Testis (tissue), 5 donors: ENCODE measurements at places on chromosomes 11 and 22. TPM values are rescaled to one million over a fixed set of nuclear protein-coding genes. Genes with fewer than 3 reads are reported as not detected.

GRCh38 chr11:116832350-116833290 lies 2.9 kb downstream of the APOC3 start:
- no peak overlapping the region for H3K4me3 ChIP-seq
- no peaks in the 10 kb centered on the region for H3K27me3 ChIP-seq
- H3K36me3 ChIP-seq, result no peaks in the 10 kb centered on the region

PRR5 gene
- 50.4 TPM for total RNA-seq

GRCh38 chr11:101848262-101848661 lies 66.5 kb upstream of the CEP126 start:
- H3K4me1 ChIP-seq, result no peaks in the 10 kb centered on the region
- H3K27ac ChIP-seq, result no peak overlapping the region
- H3K27me3 ChIP-seq, result no peaks in the 10 kb centered on the region
- H3K4me3 ChIP-seq, result no peak overlapping the region

DNA sequence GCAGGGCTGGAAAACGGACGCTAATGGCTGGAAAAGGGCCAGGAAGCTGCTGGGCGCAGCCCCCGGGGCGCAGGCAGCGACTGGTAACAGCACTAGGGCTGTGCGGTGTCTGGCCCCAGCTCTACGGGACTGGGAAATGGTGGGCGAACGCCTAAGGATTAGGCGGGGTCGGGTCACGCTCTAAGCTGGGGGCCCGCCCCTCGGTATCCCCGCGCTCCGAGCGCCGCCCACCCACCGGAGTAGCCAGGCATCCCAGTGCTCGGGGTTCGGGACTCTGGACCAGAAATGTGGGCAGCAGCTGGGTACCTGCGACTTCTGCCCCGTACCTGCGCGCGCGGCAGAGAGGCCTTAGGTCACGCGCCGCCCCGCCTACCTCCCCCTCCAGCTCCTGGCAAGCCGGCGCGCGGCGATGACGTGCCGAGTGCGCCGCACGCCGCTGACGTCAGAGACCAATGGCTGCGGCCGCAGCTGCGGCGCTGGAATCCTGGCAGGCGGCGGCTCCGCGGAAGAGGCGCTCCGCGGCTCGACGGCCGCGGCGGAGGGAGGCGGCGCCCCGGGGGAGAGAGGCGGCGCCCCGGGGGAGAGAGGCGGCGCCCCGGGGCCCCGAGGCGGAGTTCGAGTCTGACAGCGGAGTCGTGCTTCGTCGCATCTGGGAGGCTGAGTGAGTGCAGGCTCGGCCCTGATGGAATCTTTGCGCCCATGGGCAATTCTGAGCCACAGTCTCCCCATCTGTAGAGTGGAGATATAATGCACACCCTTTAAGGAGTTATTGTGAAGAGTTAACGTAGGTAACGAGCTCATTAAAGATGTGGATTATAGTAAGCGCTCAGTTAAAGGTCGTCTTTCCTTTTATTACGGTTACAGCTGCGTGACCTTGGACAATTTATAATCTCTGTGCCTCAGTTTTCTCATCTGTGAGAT lies at the start of the genes HPS4 and SRRD:
Gene HPS4 (minus strand): TSS at position 345 of the 921 bp plus-strand sequence. CDS start 2,021 bp downstream, outside the sequence.
Gene SRRD (plus strand): TSS at position 439 of the 921 bp plus-strand sequence. CDS start 14 bp downstream, at position 453.
- H3K27ac ChIP-seq, result peak within 1 kb of the TSS; percentile 96
- peak within 1 kb of the TSS; percentile 97 for H3K4me3 ChIP-seq
- peak; percentile 93 for DNase-seq
- no peaks in the 10 kb centered on the region for H3K27me3 ChIP-seq

- no peak overlapping the region for H3K4me3 ChIP-seq
- no peaks in the 10 kb centered on the region for H3K36me3 ChIP-seq
- H3K27me3 ChIP-seq, result no peaks in the 10 kb centered on the region
- no peak for DNase-seq
- H3K4me1 ChIP-seq, result no peaks in the 10 kb centered on the region
- H3K27ac ChIP-seq, result no peak overlapping the region
These were observed 154.5 kb upstream of the C11orf87 start for GRCh38 chr11:109267293-109268095.

DNA sequence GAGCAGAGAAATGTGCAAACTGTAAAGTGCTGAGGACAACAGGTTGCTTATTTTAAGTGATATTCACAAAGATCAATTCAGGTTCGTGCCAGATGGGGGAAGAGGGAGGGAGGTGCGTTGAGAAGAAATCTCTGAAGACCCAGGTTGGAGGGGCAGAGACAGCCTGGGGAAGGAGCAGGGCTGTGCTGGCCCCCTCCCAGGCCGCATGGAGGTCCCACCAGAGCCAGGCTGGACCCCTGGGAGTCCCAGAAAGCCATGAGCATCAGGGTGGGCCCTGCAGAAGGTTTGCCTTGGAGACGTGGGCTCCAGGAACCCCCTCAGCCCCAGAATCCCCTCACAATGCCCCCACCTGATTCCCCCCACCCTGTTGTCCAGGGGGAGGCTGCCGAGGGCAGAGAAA lies 47.4 kb downstream of the IGLL1 start:
- no peak overlapping the region for H3K4me3 ChIP-seq

- peaks cover 4% of the 10 kb centered on the region for H3K4me1 ChIP-seq
- no peaks in the 10 kb centered on the region for H3K27me3 ChIP-seq
These were observed 3.2 kb downstream of the ST14 start for GRCh38 chr11:130162733-130163132.

DNA sequence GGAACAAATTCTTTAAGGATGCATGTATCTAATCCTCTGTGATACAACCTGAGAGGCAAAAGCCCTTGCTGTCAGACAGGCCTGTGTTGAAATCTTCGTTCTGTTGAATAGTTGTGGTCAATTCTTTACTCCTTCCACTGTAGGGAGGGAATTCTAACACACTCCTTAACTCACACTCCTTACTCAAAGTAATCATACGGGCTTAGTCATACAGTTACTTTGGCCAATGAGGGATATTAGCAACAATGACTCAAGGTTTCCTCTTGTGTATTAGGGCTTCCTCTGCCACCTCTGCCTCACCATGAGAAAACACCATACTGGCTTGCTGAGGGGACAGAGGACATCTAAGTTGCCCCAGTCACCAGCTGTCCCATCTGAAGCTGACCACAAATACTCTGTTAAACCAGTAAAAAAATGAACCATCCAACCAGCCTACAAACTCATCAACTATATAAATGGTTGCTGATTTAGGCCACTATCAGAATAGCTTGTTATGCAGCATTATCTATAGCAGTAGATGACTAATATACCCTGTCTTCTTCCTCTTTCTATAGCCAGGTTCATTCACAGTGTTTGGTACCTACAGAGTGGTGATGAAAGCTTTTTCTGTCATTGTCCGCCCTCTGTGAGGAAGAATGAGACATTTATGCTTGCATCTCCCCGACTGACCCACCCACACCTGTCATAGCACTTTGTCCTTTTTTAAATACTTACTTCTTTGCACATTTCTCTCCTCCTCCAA lies 322.8 kb upstream of the SYN3 start:
- no peaks in the 10 kb centered on the region for H3K27me3 ChIP-seq
- no peak overlapping the region for H3K27ac ChIP-seq
- H3K4me1 ChIP-seq, result no peaks in the 10 kb centered on the region
- DNase-seq, result no peak
- no peaks in the 10 kb centered on the region for H3K36me3 ChIP-seq

DNA sequence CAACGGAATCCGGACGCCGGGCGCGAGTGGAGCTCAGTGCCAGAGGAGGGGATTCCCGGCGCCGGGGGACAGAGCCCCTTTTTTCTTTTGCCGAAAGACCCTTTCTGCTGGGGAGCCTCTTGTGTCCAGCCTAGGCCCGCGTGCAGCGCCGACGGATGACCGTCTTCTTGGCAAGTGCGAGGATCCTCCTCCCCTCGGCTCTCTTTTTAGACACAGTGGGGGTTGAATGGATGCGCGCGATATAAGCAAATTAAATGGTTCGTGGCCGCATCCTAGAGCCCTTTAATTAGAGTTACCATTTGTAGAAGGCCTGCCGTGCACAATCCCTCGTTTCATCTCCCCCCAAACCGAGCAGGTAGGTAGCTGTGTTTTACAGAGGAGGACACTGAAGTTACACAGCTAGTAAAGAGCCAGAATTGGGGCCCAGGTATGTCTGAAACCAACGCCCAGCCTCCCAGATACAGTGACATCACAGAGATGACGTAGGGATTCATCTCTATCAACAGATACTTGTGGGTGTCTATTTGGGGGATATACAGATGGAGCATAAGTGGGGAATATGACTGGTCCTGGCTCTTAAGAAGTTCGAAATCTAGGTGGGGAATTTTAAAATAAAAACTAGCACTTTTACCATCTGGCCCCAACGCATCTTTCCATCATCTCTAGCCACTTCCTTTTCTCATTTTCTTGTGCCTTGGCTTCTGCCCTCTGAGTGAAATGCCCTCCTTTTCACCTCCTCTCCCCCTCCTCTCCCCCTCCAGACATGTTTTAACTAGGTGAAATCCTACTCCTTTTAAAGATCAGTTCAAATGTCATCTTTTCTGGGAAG lies 875 bp downstream of the TCP11L1 start:
- H3K4me1 ChIP-seq, result peaks cover 8% of the 10 kb centered on the region
- peak overlapping the region; percentile 96 for H3K4me3 ChIP-seq
- peak overlapping the region; percentile 98 for H3K27ac ChIP-seq
- no peak for DNase-seq

FREY1 gene
- total RNA-seq, result 19.2 TPM

- no peak for DNase-seq
- no peaks in the 10 kb centered on the region for H3K27me3 ChIP-seq
- H3K36me3 ChIP-seq, result no peaks in the 10 kb centered on the region
- H3K27ac ChIP-seq, result no peak overlapping the region
- H3K4me1 ChIP-seq, result no peaks in the 10 kb centered on the region
These were observed 1196.2 kb upstream of the TENM4 start for GRCh38 chr11:80636999-80637398.

DNA sequence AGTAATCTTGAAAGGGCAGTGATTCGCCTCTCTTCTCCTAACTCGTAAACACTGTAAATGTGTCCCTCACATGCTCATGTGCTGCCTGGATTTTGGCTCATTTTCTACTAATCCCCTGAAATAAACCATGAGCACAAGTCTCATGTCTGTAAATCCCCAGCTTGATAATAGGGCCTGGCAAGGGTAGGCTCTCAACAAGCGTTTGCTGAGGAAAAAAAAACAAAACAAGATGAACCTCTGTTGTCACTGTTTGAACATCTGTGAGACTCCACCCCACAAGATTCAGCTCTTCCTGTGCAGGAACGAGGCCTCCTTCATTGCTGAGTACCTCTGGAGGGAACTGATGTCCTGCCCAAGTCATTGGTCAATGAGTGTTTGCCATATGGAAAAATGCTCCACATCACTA lies 4.5 kb upstream of the CYB5R2 start:
- H3K27me3 ChIP-seq, result no peaks in the 10 kb centered on the region
- peaks cover 3% of the 10 kb centered on the region for H3K4me1 ChIP-seq
- no peak overlapping the region for H3K27ac ChIP-seq
- H3K4me3 ChIP-seq, result no peak overlapping the region
- DNase-seq, result no peak

STK33 gene
- 36.6 TPM for total RNA-seq

DNA sequence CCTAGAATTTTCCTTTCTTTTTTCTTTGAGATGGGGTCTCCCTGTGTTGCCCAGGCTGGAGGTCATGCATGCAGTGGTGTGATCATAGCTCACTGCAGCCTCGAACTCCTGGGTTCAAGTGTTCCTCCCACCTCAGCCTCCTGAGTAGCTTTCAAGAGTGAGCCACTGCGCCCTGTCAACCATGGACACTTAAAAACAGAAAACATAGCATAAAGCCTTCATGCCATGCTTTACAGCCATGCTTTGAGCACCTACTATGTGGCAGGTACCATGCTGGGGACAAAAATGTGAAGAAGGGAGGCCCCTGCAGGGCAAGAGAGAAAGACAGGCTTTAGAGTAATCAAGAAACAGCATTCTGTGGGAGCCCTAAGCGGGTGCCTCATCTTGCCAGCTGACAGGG lies 13.7 kb upstream of the GNB1L start:
- no peaks in the 10 kb centered on the region for H3K36me3 ChIP-seq
- no peak overlapping the region for H3K4me3 ChIP-seq
- no peaks in the 10 kb centered on the region for H3K27me3 ChIP-seq
- peaks cover 13% of the 10 kb centered on the region for H3K4me1 ChIP-seq
- no peak for DNase-seq
- H3K27ac ChIP-seq, result peak overlapping the region; percentile 31

- H3K36me3 ChIP-seq, result no peaks in the 10 kb centered on the region
- no peak overlapping the region for H3K4me3 ChIP-seq
- H3K4me1 ChIP-seq, result no peaks in the 10 kb centered on the region
- no peaks in the 10 kb centered on the region for H3K27me3 ChIP-seq
These were observed 17.1 kb downstream of the SC5D start for GRCh38 chr11:121309688-121310087.

GRCh38 chr11:24142062-24142461 lies 354.8 kb upstream of the LUZP2 start:
- no peak overlapping the region for H3K27ac ChIP-seq
- H3K4me1 ChIP-seq, result no peaks in the 10 kb centered on the region
- DNase-seq, result no peak

IGF2 gene
- total RNA-seq, result 104 TPM

ALDH3B2 gene
- total RNA-seq, result not detected

DNA sequence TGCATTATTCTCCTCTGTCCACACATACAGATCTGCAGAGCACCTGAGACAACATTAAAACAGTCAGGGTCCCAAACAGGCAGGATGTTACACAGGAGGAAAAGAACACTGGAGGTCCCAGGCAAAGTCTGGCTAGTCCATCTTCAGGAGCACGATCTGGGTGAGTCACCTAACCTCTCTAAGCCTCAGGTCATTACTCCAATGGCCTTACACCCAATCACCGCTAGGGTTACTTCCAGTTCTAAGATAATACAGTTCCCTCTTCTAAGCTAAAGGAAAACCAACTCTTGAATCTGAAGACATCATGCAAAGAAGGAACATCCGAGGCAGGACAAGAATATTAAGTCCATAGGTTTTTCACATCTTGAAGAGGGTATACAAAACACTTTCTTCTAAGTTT lies 24.5 kb downstream of the ASCC2 start:
- DNase-seq, result no peak
- H3K27ac ChIP-seq, result no peak overlapping the region
- H3K27me3 ChIP-seq, result no peaks in the 10 kb centered on the region
- H3K36me3 ChIP-seq, result no peaks in the 10 kb centered on the region
- no peak overlapping the region for H3K4me3 ChIP-seq

CSKMT gene
- total RNA-seq, result 3.7 TPM

DNA sequence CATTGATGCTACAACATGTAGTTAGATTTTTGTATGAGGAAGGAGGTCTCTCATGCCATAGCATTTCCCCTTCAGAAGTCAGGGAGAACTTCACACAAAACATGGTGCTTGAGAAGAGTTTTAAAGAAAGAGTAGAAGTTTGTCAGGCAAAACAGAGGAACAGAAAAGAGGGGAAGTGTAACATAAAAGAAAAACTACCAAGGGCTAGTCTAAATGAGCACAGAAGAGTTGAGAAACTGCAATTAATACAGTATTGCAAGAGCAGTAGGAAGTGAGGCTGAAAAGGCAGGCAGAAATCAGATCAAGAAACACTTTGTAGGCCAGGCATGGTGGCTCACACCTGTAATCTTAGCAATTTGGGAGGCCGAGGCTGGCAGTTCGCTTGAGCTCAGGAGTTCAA lies 61.0 kb downstream of the FAM168A start:
- H3K4me1 ChIP-seq, result no peaks in the 10 kb centered on the region
- DNase-seq, result no peak
- H3K27me3 ChIP-seq, result no peaks in the 10 kb centered on the region
- H3K4me3 ChIP-seq, result no peak overlapping the region
- no peak overlapping the region for H3K27ac ChIP-seq
- H3K36me3 ChIP-seq, result no peaks in the 10 kb centered on the region
